ENCODE measurements at places on chromosomes 11 and 22.

DNA sequence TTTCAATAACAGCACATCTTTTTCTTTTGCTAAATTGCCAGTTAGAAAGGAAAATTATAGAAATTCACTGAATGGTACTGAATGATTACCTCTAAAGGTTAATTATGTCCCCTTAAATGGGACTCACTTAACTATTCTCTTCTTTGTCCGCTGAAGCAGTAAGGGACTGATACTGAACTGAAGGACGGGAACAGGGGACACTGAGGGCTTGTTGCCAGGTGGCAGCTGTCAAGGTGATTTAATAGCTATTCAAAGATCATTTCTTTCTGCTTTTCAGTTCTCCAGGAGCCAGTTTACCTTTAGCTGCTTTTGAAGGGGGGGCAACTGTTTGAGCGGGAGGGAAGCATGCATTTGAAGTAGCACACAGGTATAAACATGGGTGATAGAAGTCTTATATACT, 325.4 kb upstream of the CCDC90B start:
- DNase-seq: no peak

DNA sequence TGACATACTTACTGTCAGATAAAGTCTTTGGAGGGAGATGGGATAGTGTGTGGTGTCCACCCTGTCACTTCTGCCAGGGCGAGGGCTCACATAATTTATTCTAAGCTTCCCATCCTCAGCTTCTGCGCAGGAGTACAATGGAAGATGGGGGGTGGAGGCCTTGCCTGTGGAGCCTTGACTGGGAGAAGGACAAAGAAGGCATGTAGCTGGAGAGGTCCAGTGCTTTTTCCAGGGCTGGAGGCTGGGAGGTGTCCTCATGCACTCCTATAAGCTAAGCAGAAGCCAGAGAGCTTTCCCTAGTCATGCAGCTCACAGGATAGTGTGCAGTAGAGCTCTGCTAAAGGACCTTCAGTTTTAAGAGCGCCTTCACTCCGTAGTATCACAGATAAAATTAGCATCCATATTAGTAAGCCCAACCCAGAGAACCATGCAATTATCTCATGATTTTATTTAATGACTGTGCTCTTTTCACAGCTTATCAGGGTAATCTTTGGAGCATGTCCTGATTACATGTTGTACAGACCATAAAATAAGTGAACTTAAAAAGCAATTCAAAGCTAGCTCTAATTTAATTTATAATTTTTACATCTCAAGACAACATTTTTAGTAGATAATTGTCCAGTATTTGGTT, 148.3 kb downstream of the TEAD1 start:
- DNase-seq: no peak

- no peak for DNase-seq
Measured at GRCh38 chr11:77196961-77197360, 68.9 kb downstream of the MYO7A start.

GRCh38 chr11:72203163-72203562, 11.2 kb downstream of the FOLR1 start:
- DNase-seq: no peak

DNA sequence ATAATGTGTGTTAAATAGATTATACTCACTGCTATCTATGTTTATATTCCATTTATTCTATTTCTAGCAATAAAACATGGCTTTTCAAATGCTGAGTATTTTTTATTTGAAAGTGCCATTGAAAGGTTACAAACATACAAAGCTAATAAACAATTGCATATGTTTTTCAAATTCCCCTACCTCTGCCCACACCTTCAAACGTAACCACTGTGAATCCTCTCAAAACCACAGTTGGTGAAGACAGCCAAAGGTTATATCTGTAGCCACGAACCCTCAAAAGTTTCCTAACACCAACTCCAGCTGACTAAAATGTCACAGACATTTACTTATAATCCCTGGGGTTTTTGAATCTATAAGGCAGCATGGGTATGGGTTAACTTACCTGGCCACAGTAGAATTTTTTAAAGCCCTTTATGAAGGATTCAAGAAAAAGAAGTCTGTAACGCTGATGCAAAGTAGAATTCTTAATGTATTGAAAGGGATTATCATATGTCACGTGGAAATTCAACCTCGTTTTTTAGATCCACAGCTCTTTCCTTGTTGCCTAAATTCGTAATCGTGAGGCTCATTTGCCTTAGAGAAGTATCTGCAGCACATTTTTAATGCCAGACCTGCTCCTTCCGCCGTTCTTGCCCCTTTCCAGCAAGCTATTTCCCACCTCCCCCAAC, 122.5 kb upstream of the ZC3H12C start:
- no peak for DNase-seq

DNA sequence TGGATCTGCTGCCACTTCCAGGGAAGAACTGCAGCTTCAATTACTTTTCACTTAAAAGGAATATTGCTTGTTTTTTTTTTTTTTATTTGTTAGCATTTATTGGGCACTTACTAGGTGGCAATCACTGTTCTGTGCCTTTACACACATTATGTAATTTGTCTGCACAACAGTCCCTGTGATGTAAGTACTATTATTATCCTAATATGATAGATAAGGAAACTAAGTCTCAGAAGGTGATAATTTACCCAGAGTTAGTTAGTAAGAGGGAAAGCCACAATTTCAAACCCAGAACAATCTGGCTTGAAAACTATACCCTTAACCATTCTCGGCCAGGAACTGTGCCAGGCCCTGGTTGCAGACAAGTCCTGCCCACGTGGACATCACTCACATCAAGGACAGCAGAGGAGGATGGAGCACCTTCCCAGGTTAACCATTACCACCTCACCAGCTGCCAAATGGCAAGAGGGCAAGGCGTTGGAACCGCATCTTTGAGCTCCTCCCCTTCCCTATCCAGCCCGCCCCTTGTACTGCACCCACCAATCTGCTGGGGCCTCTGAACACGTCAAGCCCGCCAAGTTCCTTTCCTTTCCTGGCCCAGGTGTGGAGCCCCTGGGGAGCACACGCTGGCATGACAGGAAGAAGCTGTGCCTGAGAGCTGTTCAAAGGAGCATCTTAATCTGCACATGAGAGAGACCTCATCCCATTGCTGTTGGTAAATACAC, 78.4 kb downstream of the NAV2 start:
- DNase-seq: no peak

GRCh38 chr11:124749912-124750311, 2.1 kb downstream of the VSIG2 start:
- DNase-seq: no peak

- DNase-seq: no peak
Measured at GRCh38 chr11:24348908-24349307, 147.9 kb upstream of the LUZP2 start.

DNA sequence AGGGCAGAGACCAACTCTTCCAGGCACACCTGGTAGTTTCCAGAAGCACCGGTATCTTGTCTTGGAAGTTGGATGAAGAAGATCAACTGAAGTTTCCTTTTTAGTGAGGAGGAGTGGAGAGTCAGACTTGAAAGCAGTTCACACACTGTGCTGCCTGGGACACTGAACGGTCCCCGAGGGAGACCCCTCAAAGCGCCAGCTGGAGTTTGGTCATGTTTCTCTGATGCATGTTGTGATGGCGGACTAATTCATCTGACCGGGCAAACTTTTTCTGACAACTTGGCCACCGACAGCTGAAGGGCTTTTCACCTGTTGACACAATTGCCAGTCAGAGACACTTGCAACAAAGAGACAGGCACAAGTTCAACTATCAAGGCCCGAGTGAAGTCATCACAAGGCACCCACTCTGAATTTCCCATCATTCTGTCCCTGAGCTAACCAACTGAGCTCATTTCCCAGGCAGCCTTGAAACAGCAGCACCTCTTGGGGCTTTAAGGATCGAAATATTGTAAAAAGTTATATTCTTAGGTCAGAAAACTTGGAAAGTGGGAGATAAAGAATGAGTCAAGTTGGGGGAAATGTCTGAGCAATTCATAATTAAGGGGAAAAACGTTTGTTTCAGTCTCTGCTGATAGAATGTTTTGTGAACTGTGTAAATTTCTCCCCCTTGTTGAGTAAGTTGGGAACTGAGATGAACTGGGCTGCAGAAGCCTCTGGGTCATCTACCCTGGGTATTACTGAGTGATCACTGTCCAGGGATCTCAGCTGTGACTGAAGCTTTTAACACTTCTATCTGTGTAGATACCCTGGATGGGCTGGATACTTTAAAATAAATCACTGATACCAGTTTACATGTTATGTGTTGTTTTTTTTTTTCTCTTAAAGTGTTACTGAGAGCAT, 46.2 kb downstream of the WT1 start:
- DNase-seq: no peak

DNA sequence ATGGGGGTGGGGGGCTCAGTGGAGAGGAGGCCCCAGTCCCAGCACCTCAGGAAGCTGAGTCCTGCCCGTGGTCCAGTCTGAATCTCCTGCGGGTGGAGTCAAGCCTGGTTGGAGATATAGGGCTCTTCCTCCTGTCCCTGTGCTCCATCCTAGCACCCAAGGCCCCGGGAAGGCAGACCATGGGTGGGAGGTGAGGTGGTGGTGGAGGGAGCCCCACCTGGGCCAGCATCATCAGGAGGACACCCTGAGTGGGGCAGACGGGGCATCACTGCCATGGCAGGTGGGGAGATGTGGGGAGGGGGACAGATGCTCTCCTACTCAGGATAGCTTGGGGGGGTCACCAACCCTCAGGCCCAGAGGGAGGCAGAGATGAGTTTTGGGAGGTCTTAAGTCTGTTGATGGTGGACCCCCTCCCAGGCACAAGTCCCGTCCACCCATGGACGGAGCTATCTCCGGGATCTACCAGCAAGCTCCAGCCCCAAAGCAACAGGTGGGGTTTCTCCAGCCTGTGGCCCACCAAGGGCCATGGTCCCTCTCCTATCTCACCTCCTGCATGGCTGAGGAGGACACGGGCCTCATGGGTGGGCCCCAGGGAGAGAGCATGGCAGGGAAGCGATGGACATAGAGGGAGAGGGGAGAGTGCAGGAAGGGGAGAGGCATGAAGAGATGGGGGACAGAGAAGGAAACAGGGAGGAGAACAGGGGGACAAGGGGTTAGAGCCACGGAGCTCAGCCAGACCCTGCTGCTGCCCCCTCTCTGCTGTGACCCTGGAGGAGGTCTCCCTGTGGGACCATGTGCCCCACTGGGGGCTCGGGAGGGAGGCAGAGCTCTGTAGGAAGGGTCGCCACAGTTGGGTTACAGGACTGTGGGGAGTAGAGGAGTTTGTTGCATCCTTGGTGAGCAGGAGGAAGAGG, 1.3 kb downstream of the MRGPRE start:
- no peak for DNase-seq

DNA sequence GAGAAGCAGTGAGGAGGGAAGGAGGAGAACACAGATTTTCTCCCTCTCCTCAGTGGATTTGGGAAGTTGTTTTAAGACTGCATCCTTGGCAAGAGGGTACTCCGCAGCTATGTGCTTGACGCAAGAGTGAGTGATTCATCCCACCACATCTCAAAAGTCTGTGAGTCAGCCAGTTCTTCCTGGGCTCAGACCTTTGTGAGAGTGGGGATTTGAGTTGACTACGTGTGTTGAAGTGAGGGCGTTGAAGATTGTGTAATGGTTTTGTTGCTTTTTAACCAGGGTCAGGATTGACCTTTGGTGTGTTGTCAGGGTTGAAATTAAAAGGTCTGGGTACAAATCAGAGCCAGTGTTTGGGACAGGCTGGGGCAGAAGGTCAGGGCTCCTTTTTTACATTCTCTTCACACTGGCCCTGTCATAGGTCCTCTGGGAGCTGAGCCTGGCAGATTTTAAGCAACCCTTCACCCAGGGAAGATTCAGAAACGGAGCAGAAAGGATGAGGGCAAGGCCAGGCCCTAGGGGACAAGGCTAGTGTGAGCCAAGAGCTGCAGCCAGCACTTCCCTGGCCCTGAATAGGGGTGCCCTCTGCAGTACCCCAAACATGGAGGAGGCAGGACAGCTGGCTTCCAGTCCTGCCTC, 4.2 kb upstream of the C11orf86 start:
- peak; percentile 95 for DNase-seq

DNA sequence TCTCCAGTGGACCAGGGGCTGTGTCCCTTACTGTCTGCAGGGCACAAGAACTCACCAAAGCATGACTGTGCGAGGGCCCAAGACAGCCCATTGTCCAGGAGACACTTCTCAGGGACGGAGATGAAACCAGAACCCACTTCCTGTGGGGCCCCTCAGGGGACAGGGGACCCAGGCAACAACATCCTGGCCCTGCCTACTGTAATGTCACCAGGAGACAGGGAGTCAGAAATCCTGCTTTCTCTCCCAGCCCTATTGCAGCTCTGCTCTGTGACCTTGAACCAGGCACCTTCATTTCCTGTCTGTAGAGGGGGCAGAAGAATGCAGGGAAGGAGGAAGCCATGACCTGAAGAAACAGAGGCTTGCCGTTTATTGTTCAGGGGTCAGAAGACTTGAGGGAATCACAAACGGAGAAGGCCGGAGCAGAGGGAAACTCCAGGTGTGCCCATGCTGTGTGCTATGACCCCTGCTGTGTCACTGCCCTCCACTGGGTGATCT, 98.0 kb downstream of the NAT10 start:
- no peak for DNase-seq

GRCh38 chr22:46027211-46028105, 50.5 kb upstream of the WNT7B start:
- no peak for DNase-seq

DNA sequence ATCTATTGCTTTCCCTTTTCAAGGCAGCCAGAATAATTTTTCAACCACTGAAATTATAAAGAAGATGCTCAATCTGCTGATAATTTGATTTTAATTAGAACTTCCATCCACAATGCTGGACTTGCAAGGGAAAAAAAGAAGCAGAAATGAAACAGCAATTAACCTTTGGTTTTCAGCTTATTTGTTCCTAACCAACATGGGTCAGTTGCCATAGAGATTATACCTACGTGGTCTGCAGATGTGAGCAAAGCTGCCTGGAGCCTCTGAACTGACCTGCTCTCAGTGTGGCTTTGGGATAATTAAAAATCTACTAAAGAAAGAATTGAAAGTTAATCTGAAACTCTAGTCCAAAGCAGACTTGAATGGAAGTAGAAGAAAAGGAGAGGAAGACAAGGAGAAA, 195.7 kb upstream of the API5 start:
- DNase-seq: no peak

DNA sequence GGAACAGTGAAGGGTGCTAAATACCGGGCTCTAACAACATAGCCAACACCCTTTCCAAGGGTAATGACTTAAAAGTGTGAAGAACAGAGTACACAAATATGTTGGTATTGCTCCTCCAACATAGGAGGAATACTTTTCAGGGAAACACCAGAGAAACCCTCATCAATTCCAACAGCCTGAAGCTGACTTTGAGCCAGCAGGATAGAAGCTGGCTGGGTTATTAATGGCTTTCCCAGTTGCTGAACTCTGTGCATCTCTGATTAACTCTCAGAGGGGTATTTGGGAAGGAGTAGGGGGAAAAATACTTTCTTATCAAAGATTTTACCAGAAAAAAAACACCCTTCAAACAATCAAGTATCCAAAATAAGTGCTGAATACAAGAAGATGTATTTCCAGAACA, 95.6 kb downstream of the AMBRA1 start:
- no peak for DNase-seq

DNA sequence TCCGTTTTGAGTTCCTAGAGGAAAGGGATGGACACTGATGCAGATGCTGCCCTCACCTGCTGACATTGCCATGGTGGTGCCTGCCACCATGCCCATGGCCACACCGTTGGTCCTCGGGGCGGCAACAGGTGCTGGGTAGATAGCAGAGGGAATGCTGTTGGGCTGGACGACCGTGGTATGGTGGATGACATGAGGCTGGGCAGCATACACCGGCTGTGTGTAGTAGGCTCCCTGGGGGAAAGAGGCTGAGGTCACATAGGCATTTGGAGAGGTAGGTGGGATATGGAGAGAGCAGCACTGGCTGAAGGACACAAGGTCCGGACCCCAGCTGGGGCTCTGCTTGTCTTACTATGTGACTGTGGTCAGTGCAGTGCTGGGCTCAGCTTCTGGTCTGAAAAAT, 33.2 kb downstream of the RELT start:
- no peak for DNase-seq

All from A172 (cell line).